ENCODE measurements at places on chromosomes 6 and 20. TPM values are rescaled to one million over a fixed set of nuclear protein-coding genes. Genes with fewer than 3 reads are reported as not detected.

The LPIN3 gene
- total RNA-seq = 4.7 TPM

DNA sequence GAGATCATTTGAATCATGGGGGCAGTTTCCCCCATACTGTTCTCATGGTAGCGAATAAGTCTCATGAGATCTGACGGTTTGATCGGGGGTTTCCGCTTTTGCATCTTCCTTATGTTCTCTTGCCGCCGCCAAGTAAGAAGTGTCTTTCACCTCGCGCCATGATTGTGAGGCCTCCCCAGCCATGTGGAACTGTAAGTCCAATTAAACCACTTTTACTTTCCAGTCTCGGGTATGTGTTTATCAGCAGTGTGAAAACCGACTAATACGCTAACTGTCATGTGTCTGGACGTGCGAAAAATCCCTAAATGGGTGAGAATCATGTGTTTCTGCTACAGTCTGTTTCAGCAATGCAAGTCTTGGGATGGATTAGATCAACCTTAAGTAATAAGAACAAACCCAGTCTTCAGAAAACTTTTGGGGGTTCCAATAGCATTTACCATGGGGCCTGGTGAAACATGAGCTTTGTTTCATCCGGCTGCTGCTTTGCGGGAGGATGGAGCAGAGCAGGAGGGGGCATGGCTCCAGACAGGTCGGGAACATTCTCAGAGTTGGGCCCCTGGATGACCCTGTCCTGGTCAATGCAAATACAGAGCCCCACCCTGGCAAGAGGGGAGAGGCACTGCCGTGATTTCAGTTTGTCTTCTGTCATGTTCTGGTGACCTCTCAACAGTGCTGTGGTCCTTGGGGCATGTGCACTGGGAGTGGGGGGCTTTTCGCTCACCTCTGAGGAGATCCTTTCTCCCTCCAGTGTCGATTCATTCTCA, 41.5 kb downstream of the CTCFL start:
- DNase-seq = no peak

- no peak for DNase-seq
Measured at GRCh38 chr20:2304180-2304579, 8.4 kb downstream of the TGM3 start.

GRCh38 chr6:87697581-87698546, 4.2 kb downstream of the AKIRIN2 start:
- peak; percentile 71 for DNase-seq

DNA sequence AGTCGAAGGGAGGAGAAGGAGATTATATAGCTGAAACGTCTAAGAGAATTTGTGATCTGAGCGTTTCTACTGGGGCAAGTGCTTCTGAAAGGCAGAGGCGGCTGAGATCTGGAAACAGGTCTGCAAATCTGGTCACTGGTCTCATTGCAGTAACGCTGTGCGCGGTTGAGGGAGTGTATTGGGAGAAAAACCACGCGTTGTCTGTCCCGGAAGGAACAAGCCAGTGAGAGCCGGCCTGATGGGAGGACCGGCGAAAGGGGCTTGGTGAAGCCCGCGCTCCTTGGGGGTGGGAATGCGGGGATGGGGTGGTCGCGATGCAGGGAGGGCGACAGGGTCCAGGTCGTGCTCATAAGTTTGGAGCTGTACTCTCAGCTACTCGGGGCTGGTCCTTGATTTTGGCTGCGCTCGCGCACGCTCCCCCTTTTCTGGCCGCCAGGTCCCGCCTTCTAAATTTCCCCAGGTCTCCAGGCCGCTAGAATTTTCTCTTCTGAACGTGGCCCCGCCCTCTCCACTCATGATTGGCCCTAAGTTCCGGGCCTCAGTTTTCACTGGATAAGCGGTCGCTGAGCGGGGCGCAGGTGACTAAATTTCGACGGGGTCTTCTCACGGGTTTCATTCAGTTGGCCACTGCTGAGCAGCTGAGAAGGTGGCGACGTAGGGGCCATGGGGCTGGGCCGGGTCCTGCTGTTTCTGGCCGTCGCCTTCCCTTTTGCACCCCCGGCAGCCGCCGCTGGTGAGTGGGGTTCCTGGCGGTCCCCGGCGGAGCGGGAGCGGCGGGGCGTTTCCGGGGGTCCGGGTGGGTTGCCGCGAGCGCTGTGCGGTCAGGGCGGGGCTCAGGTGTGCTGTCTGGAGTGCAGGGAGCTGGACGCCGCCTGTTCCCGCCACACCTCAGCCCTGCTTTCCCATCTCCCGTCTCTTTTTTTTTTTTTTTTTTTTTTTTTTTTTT, at the start of gene MICB:
TSS of gene MICB (plus strand) at position 615 of the 946 bp plus-strand sequence. CDS start at position 664, 49 bp downstream.
- no peak for DNase-seq

GRCh38 chr6:135087803-135088202, 33.2 kb upstream of the HBS1L start:
- DNase-seq = no peak

DNA sequence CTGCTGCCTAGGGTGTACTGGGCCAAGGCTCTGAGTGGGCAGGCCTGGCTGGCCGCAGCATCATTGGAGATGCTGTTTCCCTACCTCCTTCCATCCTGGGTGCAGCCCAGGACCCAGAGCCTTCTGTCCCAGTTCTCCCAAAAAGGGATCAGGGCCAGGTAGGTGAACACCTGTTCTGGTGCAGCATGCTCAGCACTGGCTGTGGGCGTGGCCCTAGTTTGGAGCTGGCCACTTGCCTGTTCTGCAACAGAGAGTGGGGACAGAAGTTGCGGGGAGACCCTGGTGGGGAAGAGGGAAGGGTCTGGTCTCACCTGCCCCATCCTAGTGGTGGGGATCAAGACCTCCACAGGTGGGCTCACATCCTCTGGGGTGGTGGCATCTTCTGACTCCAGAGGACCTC, 1.4 kb upstream of the ARMC12 start:
- DNase-seq = no peak

- DNase-seq = no peak
Measured at GRCh38 chr20:63836458-63837344, 5.6 kb upstream of the ZBTB46 start.

- DNase-seq = no peak
Measured at GRCh38 chr20:50012282-50013263, 29.8 kb downstream of the SNAI1 start.

- peak; percentile 39 for DNase-seq
Measured at GRCh38 chr6:24402697-24403500, at the start of gene MRS2. Gene MRS2 (plus strand): TSS chr6:24402936. CDS start chr6:24403047, 111 bp downstream.

DNA sequence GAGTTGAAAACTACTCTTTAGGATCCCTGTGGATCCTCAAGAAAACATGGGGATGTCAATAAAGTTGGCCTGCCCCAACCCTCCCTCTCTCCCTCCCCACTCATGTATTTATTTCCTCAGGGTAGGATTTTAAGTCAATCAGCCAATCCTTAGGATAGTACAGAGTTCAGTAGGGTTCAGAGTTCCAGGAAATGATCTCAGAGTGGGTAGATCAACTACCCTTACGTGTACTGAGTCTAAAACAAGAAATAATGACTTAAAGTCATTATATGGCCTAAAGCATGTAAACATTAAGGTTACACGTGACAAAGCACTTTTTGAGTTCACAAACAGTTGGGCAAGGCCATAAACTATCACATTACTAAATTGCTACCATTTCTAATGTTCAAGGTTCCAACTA, 47.2 kb upstream of the REV3L start:
- no peak for DNase-seq

GRCh38 chr6:401239-401993, 9.9 kb downstream of the IRF4 start:
- DNase-seq = no peak

GRCh38 chr6:169591616-169592015, 110.2 kb downstream of the WDR27 start:
- DNase-seq = no peak

GRCh38 chr20:669573-669972, 6.0 kb downstream of the SCRT2 start:
- DNase-seq = no peak

GRCh38 chr20:22302039-22302438, 282.3 kb downstream of the FOXA2 start:
- DNase-seq = no peak

Measured in urinary bladder (tissue), 4 donors.